Neural crest cell (in vitro differentiated cells): ENCODE measurements at places on chromosomes 1 and 21. TPM values are rescaled to one million over a fixed set of nuclear protein-coding genes. Genes with fewer than 3 reads are reported as not detected.
A peak's percentile ranks its signal among the peaks of the same experiment; 100 is the strongest.

GRCh38 chr1:180234369-180235076 lies 4.5 kb downstream of the LHX4 start:
- DNase-seq, result no peak

- DNase-seq, result no peak
Observed at GRCh38 chr1:91924146-91924545, 25.1 kb upstream of the BRDT start.

DNA sequence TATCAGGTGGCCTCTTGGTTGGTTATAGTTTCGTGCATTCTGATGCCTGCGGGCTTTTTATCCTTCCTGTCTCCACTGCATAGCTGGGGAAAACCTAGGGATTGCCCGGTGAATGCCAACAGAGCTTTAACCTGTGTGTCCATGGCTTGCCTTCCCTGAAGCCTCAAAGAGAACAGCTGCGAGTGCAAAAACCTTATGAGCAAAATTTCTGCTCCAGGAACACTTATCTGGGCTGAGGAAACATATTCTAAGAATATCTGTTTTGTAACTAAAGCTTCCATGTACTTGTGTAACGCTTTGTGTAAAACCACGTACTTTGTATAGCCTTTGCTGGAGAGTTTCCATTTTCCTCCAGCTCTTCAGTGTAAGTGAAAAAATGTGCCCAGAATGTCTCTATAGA lies 7.2 kb downstream of the CNST start:
- no peak for DNase-seq

- DNase-seq, result peak; percentile 7
Observed at GRCh38 chr1:91637539-91637994, 136.9 kb downstream of the CDC7 start.

- no peak for DNase-seq
Observed at GRCh38 chr21:35510294-35510693, 461.2 kb upstream of the RUNX1 start.

DNA sequence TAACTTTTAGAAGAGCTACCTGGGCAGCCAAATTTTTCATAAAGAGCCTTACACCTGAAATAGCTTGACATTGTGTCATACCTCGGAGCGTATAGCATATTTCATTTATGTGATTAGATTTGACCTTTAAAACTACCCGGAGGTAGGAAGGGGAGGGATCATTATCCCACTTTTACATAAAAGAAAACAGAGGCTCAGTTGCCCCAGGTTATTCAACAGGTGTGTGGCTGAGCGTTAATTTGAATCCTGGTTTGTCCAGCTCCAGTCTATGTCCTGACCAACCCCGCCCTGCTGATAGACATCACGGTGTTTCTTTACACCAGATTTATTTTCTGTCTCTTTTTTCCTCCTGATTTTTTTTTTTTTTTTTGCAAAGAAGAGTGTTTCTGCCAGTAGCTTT lies 39.7 kb downstream of the PBX1 start:
- DNase-seq, result no peak

GRCh38 chr1:60234776-60235175 lies 161.2 kb upstream of the C1orf87 start:
- DNase-seq, result no peak

DNA sequence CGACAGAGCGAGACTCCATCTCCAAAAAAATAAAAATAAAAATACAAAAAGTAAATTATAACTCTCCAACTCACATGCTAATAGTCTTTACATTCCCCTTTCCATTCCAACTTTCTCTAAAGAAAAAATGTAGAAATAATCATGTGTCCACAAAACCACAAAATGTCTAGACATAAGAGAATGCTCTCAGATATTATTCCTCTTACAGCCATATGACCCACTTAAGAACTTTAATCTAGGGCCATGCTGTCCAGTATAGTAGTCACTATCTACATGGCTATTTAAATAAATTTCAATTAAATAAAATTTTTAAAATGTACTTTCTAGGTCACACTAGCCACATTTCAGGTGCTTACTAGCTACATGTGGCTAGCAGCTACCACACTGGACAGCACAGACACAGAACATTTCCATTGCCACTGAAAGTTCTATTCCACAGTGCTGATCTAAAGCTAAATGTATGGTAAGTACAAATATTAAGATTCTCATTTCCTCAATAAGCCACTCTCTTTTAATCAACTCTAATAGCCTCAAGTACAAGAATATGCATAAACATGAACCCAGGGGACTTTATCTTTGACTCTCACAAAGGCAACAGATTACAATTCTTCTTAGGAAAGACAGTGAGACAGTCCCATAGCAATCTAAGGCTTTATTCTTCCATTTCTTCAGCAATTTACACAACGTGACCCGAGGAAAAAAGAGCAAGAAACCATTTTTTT lies 138.6 kb downstream of the RERE start:
- no peak for DNase-seq

GRCh38 chr1:55427606-55428005 lies 212.4 kb upstream of the USP24 start:
- DNase-seq, result no peak

DNA sequence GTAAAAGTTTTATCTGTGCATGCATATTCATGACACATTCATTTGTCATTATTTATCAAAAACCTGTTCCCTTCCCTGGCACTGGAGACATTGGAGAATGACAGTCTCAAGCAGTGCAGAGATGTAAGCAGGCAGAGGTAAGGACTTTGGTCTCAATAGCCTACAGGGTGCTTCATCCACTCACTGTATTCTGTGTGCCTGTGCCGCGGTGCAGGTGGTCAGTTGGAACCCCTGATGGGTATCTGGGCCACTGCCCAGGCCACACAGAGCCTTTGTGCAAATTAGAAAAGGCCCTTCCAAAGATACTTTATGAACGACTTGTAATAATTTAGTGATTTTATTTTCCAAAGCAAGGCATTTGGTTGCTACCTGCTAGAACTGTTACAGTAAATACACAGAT lies 44.0 kb downstream of the CDC42 start:
- DNase-seq, result no peak

- peak; percentile 86 for DNase-seq
Observed at GRCh38 chr1:21508580-21509350, 458 bp upstream of the ALPL start.

Gene PEAR1
- 6.8 and 6.9 TPM in 2 replicates for total RNA-seq

Gene TMEM269
- 0.70 and 0.91 TPM in 2 replicates for total RNA-seq

Gene HSF2BP
- total RNA-seq, result 2.3 and 2.5 TPM in 2 replicates

Gene VPS13D
- 24.5 and 29.4 TPM in 2 replicates for total RNA-seq

Gene MCOLN3
- 0.09 TPM in 1 of 2 replicates, not detected in the other for total RNA-seq

Gene APCS
- total RNA-seq, result not detected in 2 replicates

Gene DIRAS3
- total RNA-seq, result 1.1 and 1.4 TPM in 2 replicates

Gene FCRLB
- 0.40 and 0.43 TPM in 2 replicates for total RNA-seq

Gene PPM1J
- total RNA-seq, result 1.1 and 1.4 TPM in 2 replicates
